ENCODE measurements at places on chromosomes 7 and 10. TPM values are rescaled to one million over a fixed set of nuclear protein-coding genes. Genes with fewer than 3 reads are reported as not detected.

TRPV5 gene
- not detected for total RNA-seq

GRID2IP gene
- under 0.01 TPM for total RNA-seq

DIP2C gene
- total RNA-seq: 4.8 TPM

ANKRD2 gene
- total RNA-seq: 0.44 TPM

OR2AE1 gene
- total RNA-seq: not detected

SLC26A4 gene
- 6.5 TPM for total RNA-seq

MAGI2 gene
- total RNA-seq: 0.44 TPM

IDI1 gene
- 56.2 TPM for total RNA-seq

DHTKD1 gene
- 15.0 TPM for total RNA-seq

LYZL1 gene
- total RNA-seq: not detected

DNA sequence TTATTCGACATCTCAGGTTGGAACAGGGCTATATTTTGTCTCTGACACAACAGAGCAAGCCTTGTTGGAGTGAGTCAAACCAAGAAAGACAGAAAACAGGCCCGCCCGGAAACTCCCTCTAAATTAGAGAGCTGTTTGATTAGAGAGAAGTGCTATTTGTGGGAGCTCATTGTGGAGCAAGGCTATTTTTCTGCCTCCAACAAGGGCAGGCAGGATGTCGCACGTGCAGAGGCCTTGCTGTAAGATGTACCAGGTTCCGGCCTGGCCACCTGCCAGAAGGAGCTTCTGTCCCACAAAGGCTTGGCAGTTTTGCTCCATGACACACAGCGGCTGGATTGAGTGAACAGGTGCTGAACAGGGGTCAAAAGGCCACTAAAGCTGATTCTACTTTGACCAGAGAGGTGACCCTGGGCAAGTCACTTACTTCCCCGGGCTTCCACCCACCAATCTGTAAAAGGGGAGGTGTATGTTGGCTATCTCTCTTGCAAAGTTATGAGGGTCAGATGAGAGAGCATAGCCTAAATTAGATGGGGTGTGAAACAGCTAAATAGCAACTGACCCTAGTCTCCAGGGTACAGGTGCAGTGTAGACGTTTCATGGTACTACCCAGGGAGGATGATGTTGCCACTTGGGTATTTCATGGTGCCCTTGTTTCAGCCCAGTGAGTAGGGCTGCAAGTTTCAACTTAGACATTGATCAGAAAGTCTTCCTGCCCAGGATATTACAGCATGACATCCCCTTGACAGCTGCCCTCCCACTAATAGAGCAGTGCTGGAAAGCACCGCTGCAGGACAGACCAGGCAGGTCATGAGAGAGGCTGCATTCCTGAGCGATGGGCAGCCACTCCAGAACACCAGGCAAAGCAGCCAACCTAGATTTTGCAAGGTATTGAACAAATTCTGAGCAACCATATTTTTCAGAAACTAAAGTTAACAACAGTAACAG, 62.0 kb downstream of the VSTM4 start:
- no peak for DNase-seq

DNA sequence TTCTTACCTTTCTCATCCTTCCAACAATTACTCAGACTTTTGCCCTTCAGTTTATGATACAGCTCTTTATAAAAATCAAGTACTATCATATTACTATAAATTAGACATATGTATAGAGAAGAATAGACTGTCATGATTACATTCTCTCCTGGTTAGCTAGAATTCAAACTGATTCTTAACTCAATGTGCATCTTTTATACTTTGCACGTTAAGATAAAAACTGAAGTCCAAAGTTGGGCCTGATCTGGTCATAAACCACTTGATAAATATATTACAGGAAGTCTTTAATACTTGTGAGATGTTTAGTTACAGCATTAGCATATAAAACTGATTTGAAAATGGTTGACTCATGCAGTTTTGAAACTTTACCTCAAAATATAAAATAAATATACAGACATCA, 2.6 kb downstream of the AGR3 start:
- no peak for DNase-seq

DNA sequence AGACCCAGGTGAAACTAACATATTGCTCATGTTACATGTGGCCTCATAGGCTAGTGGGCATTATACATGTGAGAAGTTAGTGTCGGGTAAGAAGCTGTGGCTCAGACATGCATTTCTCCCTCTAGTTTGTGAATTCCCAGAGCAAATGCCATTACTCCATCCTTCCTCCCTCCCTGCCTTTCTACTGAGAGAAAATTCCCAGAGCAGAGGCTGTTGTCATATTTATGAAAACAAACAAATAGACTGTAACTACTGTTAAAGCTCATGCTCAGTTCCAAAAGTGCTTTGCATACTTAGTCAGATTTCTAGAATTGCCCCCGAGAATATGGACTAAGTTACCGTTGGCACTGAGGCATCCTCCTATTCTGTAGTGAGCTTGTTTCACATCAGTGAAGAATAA, 29.0 kb downstream of the ZNRF2 start:
- no peak for DNase-seq

- no peak for DNase-seq
These were observed 107.3 kb downstream of the CELF2 start for GRCh38 chr10:11125004-11125403.

GRCh38 chr7:126378642-126379041, 874.1 kb downstream of the GRM8 start:
- DNase-seq: no peak

DNA sequence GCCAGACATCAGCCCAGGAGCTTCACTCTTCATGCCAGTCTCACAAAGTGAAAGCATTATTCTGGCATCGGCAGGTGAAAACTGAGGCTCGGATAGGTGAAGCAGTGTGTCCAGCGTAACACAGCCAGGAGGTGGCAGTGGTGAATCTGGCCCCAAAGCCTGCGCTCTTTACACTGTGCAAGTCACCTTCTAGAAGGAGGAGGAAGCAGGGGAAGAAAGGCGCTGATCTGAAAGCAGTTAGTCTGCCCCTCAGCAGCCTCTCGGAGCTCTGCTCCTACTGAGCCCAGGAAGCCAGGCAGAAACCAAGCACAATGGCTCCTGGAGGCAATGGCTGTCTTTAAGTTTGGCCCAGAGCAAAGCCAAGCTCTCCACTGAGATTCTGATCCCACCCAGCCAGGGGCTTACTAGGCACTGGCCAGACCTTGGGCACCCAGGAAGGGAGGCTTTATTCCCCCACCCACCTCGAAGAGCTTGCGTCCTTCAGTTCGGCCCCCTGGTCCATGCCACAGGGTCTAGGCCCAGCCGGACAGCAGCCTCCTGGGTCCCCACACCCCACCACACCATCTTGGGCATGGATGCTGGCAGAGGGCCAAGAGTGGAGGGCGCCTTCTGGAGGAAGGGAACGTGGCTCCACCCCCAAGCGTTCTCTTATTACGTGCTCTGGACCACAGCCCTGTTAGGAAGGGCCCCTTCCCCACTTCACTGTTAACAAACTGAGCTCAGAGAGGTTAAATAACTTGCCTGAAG, 104.5 kb downstream of the GRID1 start:
- no peak for DNase-seq

DNA sequence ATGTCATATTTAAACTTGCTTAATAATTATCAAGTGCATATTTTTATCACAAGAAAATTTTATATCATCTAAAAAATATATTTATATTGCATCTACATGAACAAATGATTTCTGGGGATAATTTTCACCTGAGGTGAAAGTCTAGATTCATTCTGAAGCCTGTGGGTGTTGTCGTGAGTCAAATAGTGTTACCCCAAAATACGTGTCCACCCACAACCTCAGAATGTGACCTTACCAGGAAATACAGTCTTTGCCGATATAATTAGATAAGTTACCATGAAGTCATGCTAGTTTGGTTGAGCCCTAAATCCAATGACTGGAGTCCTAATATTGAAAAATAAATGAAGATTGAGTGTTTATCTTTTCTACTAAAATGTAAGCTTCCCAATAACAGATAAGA, 203.0 kb upstream of the MDFIC start:
- no peak for DNase-seq

- DNase-seq: no peak
These were observed 101.5 kb upstream of the CSTF2T start for GRCh38 chr10:51800725-51801424.

Data from lung microvascular endothelial cell (primary cell).